ENCODE measurements at places on chromosomes 16 and 17.
A peak's percentile ranks its signal among the peaks of the same experiment; 100 is the strongest.

DNA sequence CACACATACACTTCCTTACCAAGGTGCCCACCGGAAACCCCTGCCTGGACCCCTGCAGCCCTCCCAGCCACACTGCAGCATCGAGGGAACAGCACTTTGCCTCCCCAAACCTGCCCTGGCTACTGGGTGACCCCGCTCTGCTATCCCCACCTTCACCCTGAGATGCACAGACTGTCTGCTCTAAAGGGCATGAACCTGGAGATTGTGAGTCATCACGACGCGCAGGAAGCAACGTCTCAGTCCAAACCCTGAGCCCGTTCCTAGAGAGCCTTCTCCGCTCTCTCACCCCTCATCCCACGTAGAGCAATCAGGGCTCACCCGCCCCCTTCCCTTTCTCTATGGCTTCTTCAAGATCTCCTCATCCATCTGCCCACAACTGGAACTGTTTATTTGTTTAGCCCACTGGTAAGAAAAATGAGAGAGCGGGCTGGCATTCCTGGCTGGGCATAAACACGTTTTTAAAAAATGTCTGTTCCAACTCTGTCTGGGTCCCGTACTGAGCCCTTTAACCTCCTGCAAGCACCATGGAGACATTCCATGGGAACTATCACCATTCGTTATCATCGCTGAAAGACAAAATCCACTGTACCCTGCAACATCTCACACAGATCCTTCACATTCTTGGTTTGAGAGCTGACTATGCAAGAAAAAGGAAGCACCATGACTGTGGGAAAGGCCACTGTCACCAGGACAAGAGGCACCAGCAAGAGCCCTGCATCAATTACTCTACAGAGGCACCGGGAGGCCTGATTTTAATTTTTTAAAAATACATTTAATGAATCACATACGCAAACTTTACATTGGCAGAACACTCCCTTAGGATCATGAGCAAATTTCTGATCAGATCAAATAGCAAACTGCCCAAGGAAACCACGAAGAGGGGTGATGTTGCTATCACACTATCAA, 28.2 kb downstream of the ZFHX3 start:
- no peak for DNase-seq

- DNase-seq = no peak
Measured at GRCh38 chr17:57143361-57143760, 58.3 kb downstream of the AKAP1 start.

DNA sequence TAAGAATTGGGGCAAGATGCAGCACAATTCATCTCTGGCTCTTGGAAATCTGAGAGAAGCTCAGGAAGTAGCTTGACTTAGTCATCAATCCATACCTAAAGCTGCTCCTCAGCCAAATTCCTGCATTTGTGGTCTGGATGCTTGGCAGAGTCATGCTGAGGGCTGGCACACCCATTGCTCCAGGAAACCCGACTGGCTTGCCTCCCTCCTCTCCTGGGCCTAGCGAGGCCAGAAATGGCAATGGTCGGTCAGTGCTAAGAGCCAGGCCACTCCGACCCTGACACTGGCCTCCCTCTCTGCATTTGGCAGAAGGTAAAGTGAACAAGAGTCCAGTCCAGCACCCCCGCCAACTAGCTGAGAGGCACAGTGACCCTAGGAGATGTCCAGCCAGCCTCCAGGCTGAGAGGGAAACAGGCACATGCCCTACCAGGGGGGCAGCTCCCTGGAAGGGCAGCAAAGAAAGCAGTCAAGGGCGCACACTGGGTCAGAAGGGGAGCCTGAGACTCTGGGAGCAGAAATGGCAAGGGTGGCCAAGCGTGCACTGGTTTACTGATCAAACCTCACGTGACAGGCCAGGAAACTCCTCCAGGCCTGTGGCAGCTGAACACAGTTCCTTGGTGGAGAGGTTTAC, 10.0 kb downstream of the POLDIP2 start:
- no peak for DNase-seq

- no peak for DNase-seq
Measured at GRCh38 chr17:83125515-83126274, 46.3 kb downstream of the METRNL start.

GRCh38 chr17:59378675-59379074, 47.2 kb downstream of the YPEL2 start:
- DNase-seq = no peak

GRCh38 chr17:66679631-66680517, 155.0 kb upstream of the CACNG5 start:
- DNase-seq = no peak

DNA sequence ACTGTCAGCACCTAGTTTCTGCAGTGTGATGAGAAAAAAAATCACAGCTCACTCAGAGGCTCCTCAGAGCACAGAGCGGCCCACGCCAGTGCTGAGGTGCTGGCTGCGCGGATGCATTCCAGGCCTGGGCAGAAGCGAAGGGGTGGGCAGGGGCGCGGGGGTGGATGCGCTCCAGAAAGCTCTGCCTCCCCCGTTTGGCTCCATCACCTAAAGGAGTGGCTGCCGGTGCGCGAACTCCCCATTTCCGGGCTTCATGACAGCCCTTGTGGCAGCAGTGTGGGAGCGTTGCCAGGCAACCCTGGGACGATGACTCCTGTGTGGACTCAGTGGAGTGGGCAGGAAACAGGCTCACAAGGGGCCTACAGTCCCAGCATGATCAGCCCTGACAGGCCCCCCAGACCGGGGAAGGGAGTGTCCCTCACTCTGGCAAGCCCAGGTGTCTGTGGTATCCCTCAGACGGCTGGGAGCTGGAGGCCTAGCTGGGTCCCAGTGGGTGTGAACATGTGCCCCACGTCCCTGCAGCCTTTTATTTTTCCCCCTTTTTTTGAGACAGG, 32.8 kb upstream of the NUDT16L1 start:
- DNase-seq = peak; percentile 40

DNA sequence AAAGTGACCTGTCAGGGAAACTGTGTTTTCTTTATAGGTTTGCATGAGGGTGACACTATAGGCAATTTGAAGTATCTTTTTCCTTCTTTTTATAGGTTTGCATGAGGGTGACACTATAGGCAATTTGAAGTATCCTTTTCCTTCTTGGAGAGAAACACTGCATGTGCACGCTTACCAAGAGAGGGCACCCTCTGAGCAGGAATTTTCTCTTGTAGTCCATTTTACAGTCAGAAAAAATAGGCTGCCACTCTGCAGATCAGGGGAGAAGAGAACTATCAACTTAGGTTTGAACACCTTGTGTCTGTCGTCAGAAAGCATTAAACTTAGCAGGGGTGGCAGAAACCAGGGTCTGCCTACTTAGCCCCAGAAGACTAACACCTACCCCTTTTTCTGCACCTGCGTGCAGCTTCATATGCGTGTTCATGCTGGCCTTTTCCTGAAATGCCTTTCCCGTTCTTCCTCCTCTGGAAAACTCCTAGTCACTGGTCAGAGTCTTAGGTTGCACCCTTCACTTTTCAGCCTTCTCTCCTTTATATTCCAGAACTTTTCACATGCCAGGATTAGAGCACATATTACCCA, 16.4 kb upstream of the SMIM36 start:
- DNase-seq = no peak

DNA sequence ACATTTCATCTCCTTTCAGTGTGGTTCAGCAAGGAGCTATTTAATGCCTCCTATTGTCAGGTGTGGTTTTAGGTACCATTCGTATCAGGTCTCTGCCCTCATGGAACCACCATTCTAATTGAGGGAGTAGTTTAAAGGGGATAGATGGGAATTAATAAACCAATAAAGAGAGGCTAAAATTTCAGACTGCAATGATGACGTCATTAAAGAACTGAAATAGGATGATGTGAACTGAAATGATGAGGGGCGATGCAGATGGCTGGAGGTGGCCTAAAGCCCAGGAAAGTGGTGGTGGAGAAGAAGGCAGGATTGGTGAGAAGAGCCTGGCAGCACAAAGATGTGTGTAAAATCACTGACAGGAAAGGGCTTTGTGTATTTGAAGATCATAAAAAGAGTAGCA, 148.9 kb upstream of the RBFOX1 start:
- DNase-seq = no peak

DNA sequence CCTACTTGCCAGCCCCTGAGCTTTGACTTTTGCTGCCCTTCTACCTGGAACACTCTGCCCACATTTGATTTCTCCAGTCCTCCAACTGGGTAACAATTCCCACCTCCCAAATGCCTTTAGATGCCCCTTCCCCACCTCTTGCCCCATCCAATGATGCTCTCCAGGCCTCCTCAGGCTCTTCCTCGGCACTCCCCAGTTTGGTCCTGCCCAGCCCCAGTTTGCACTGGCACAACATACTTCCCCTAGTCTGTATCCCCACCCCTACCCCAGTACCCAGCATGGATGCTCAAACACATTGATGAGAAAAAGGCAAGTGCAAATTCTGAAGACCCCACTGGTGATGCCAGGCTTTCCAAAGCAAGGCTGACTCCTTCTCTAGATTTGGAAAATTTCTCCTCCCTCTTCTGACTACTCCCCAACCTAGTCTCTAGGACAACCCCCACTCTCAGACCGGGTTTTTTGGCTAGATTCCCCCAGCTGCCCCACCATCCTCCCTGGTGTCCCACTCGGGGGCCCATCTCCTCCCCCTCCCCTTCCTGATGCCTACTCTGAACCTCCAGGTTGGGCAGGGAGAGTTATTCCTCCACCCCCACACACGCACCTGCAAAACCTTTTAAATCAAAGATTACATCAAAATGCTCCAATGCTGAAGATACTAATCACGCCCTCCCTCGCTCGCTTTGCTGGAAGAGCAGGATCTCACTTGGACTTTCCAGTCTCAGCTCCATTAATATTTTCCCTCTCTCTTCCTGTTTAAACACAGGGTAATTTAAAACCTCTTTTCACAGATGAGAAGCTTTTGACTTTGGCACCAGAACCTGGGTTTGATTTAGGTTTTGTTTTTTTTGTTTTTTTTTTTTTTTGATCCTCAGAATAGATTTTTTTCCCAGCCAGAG, 94.9 kb downstream of the TMEM132E start:
- DNase-seq = no peak

DNA sequence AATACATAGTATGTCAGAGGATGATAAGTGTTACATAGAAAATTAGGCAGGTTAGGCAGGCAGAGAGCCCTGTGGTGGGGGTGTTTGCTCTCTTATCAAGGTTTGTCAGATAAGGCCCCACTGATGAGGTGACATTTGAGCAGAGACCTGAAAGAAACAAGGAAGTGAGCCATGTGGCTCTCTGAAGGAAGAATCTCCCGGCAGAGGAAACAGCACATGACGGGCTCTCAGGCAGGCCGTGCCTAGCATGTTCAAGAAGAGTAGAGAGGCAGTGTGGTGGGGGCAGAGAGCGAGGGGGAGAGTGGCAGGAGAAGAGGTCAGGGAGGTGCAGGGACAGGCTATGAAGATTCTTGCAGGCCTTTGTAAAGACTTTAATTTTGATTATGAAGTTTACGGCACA, 82.0 kb upstream of the ASIC2 start:
- DNase-seq = no peak

GRCh38 chr16:58415003-58415402, 22.7 kb downstream of the GINS3 start:
- no peak for DNase-seq

DNA sequence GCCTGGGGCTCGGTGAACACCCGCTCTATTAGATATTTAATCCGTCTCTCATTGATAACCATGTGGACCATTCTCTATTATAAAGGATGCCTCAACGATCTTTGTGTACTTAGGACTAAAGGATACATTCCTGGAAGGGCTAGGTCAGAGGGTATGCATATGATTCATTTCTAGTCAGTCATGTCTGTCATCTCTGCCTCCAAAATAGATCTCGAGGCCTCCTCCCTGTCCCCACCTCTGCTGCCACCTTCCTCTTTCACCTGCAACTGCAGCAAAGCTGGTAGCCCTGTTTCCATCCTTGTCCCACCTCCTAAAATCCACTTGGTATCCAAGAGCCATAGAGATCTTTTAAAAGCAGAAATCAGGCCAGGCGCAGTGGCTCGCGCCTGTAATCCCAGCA, 121.5 kb downstream of the KATNIP start:
- DNase-seq = no peak

DNA sequence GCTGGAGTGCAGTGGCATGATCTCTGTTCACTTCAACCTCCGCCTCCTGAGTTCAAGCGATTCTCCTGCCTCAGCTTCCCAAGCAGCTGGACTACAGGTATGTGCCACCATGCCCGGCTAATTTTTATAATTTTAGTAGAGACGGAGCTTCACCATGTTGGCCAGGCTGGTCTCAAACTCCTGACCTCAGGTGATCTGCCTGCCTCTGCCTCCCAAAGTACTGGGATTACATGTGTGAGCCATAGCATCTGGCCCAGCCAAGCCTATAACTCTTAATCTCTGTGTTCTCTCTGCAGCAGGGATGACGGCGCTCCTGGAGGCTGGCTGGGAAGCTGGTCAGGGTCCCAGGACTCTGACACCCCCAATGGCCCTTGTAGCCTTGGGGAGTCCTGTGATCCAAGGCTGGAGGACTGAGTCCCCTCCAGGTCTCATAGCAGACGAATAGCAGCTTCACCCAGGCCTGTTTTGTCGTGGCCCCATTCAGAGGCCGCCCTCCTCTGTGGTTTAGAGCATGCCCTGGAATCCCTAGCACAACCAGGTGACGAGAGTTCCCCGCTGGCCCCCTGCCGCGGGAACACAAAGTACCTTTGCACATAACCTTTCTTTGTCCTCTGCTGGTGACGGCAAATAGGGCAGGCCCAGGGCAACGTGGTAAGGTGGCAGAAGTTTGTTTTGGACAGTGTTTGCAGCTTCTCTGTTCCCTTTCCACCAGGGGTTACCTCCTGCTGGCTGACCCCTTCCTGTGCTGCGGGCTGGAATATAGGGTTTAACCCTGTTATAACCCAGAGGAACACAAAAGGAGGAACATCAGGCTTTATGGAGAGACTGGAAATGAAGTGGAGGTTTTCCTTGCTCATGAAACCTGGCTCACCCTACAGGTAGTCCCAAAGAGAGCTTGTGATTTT, 43.0 kb upstream of the TOB1 start:
- no peak for DNase-seq

DNA sequence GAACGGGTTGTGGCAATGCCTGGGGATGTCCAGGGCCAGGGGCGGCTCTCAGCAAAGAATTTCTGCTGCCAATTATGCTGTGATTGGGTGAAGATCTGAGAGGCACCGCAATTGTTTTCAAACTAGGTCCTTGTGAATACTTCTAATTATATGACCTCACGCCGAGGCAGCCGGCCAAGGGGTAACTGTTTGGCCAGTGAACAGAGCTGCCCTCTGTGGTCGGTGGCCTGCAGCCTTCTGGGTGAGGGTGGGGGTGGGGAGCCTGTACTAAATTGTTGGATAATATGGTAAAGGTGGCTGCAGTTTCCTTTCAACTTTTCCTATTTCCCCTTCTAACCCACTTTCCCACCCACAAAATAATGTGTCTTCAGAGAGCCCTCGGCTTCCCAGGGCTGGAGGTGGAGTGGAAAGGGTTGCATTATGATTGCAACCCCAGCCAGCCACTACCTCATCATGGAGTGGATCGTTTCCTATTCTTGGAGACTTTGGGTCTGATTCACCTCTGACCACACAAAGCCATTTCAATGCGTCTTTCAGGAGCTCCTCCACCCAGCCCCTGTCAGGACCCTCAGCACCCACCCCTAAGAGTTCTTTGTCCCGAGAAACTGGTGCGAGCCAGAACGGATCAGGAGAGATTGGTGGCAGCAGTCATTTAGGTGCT, 2.0 kb upstream of the DNAI2 start:
- no peak for DNase-seq

GRCh38 chr17:39011907-39012468, 44.8 kb upstream of the FBXO47 start:
- DNase-seq = no peak
